ENCODE measurements at places on chromosomes 2 and 18.

DNA sequence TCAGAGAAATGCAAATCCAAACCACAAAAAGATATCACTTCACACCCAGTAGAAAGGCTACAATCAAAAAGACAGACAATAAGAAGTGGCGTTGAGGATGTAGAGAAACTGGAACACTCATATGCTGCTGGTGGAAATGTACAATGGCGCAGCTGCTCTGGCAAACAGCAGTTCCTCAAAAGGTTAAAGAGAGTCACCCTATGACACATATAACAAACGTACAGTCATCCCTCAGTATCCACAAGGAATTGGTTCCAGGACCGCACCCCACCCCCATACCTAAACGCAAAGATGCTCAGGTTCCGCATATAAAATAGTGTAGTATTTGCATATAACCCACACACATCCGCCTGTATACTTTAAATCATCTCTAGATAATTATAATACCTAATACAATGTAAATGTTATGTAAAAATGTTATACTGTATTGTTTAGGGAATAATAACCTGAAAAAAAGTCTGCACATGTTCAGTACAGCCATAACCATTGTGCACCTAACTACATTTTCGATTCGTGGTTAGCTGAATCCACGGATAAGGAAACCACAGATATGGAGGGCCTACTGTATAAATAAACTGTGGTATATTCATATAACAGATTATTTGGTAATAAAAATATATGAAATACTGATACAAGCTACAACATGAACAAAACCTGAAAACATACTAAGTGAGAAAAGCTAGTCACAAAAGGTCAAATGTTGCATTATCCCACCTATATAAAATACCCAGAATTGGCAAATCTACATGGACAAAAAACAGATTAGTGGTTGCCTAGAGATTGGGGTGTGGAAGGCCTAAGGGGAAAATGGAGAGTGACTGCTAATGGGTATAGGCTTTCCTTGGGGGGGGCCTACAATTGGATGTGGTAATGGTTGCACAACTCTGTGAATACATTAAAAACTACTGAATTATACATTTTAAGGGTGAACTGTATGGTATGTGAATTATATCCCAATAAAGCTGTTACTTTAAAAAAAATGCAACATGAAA, 37.5 kb downstream of the UXS1 start:
- no peak for DNase-seq

DNA sequence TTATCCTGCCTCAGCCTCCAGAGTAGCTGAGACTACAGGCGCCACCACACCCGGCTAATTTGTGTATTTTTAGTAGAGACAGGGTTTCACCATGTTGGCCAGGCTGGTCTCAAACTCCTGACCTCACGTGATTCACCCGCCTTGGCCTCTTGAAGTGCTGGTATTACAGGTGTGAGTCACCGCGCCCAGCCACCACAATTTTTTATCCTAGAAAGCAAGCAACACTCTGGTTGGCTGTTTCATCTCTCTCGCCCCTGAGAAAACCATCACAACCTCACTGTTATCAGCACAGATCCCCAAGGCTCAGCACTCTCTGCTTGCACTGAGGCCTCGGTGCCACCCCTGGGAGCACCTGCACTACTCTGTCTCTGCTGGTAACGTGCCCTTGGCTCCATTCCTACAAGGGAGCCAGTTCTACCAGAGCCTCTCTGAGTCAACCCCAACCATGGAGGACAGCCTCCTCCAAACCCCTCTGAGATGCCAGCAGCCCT, 134.8 kb upstream of the AGAP1 start:
- no peak for DNase-seq

GRCh38 chr2:236777408-236777807, 207.8 kb downstream of the ACKR3 start:
- no peak for DNase-seq

DNA sequence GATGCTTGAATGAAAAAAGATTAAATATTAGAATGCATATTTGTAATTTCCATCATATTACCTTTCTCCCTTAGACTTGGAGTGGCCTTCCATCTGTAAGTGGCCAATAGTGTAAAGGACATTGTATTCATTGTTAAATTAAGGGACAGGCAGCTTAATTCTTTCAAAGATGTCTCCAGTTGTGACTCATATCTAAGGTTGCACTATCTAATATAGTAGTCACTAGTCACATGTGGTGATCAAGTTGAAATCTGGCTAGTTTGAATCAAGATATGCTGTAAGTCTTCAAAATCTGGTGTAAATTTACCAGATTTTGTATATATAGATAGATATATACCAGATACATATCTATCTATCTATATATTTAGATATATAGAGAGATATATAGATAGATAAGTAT, 52.4 kb upstream of the AGPS start:
- no peak for DNase-seq

- DNase-seq = no peak
Observed at GRCh38 chr18:68969027-68969426, 171.1 kb downstream of the CCDC102B start.
